ENCODE measurements at places on chromosomes 5 and 9.

DNA sequence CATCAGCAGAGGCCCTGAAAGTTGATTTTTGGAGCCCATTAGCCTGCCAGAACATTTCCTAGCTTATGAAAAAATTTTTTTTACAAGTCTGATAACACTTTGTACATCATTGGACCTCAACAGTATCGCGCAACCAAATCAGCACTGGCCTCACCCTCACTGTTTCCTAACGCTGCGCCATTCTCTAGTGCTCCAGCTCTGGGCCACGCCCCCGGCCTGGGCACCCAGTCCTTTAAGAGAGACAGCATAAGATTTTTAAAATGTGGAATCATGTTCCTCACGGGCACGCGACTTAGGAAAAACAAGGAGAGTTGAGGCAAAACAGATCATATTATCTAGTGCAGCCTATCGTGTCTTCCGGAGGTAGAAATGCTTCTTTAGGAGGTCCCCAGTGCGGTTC, 114.5 kb downstream of the BOD1 start:
- no peak for DNase-seq

DNA sequence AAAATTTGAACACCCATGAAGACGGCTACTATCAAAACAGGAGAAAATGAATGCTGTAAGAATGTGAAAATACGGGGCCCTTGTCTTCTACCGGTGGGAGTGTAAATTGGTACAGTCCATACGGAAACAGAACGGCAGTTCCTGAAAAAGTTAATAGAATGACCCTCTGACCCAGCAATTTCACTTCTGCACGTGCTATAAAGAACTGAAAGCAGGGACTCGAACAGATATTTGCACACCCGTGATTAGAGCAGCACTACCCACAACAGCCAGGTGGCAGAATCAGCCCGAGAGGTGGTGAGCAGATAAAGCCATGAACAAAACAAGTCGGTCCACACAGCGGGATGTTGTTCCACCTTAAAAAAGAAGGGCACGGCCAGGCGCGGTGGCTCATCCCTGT, 22.6 kb upstream of the SLC12A7 start:
- no peak for DNase-seq

DNA sequence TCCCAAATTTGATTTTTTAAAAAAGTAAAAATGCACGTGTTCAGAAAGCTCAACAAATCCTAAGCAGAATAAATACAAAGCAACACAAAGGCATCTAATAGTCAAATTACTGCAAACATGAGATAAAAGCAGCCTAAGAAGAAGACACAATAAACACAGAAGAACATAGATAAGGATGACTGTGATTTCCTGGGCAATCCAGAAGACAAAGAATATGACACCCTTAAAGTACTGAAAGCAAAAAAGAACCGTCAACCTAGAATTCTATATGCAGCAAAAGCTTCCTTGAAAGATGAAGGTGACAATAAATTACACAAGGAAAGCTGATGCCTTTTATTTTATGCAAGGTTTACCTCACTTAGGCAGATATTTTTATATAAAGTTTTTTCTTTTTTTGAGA, 58.2 kb downstream of the NACC2 start:
- no peak for DNase-seq

DNA sequence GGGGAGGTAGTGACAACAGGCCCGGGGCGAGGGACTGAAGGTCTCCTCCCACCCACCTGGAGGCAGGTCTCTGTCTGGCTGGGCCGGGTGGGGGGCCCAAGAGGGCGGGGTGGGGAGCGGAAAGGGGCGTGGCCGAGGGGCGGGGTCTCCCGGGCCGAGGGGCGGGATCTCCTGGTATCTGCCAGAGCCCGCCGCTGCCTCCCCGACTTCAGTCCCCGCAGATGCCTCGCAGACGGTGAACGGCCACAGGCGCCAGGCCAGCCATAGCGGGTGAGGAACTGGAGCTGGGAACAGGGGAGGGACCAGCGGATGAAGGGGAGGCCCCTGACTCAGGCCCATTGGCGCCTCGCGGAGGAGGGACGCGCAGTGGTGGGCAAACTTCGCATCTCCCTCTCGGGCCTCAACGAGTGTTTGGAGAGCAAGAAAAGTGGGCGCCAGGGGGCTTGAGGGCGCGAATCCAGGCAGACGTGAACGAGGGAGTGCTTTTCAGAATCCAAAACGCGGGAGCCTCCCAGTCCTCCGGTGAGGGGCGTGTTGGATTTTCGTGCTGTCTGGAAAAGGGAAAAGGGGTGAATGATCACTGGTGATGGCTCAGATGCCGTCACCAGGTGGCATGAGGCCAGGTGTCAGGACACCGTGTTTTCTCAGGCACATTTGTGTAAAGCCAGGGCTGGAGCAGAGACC, at the start of gene ADGRD2:
Gene ADGRD2 (plus strand): TSS at position 211 of the 684 bp plus-strand sequence. CDS start 1,216 bp downstream, outside the sequence.
- DNase-seq, result no peak

Measured in MCF 10A (cell line).